A549 treated with DMSO at 1 μM for 4 hours (cell line): ENCODE measurements at places on chromosomes 2 and 18. TPM values are rescaled to one million over a fixed set of nuclear protein-coding genes. Genes with fewer than 3 reads are reported as not detected.

Gene DSG3
- total RNA-seq = 0.01 to 0.02 TPM in 2 of 5 replicates, not detected in the others

Gene HOXD13
- 0.22 to 0.32 TPM (median 0.24 TPM) in 5 replicates for total RNA-seq

Gene PSMA8
- total RNA-seq = not detected in 5 replicates

Gene TXNDC2
- total RNA-seq = 0.05 to 0.38 TPM (median 0.17 TPM) in 5 replicates

Gene CDH19
- 0.96 to 2.1 TPM (median 1.7 TPM) in 5 replicates for total RNA-seq

Gene FAHD2A
- 28.1 to 29.9 TPM (median 29.1 TPM) in 5 replicates for total RNA-seq

Gene KYNU
- 304 to 362 TPM (median 328 TPM) in 5 replicates for total RNA-seq

Gene PFN4
- 1.1 to 1.5 TPM (median 1.2 TPM) in 5 replicates for total RNA-seq

Gene OBSL1
- 17.7 to 24.2 TPM (median 20.1 TPM) in 5 replicates for total RNA-seq

Gene SERPINB4
- total RNA-seq = 0.12 to 0.28 TPM (median 0.18 TPM) in 5 replicates

Gene TEKT4
- not detected in 5 replicates for total RNA-seq

Gene SCG2
- total RNA-seq = 0.94 to 1.5 TPM (median 1.2 TPM) in 5 replicates

Gene B3GNT7
- total RNA-seq = 1.1 to 2.3 TPM (median 1.6 TPM) in 5 replicates

Gene SP140
- total RNA-seq = 0.16 to 0.24 TPM (median 0.19 TPM) in 4 of 5 replicates, not detected in the other

Gene GRHL1
- total RNA-seq = 1.2 to 1.7 TPM (median 1.2 TPM) in 5 replicates

Gene SLC5A6
- total RNA-seq = 69.7 to 82.2 TPM (median 72.3 TPM) in 5 replicates

Gene SLC8A1
- 0.45 to 0.71 TPM (median 0.48 TPM) in 5 replicates for total RNA-seq

Gene CHPF
- total RNA-seq = 21.7 to 32.2 TPM (median 29.1 TPM) in 5 replicates

Gene UCN
- 0.55 to 2.6 TPM (median 1.8 TPM) in 5 replicates for total RNA-seq

Gene COX7A2L
- 157 to 198 TPM (median 162 TPM) in 5 replicates for total RNA-seq

Gene LOXL3
- total RNA-seq = 0.25 to 0.55 TPM (median 0.40 TPM) in 5 replicates

Gene ALPI
- total RNA-seq = 0.02 TPM in 1 of 5 replicates, not detected in the others

Gene RESP18
- not detected in 5 replicates for total RNA-seq

Gene MOB4
- 27.7 to 39.4 TPM (median 33.8 TPM) in 5 replicates for total RNA-seq

Gene SPATA3
- total RNA-seq = not detected in 5 replicates

Gene GALR1
- total RNA-seq = not detected in 5 replicates

Gene ADD2
- total RNA-seq = 23.1 to 29.2 TPM (median 25.3 TPM) in 5 replicates

Gene GKN1
- 0.57 to 0.74 TPM (median 0.71 TPM) in 5 replicates for total RNA-seq
